Upper lobe of right lung (tissue), 1 donor: ENCODE measurements at places on chromosomes 3 and 15. TPM values are rescaled to one million over a fixed set of nuclear protein-coding genes. Genes with fewer than 3 reads are reported as not detected.

GRCh38 chr3:65642883-65643282 is 395.8 kb downstream of the MAGI1 start:
- no peak overlapping the region for H3K27ac ChIP-seq
- no peak for DNase-seq
- H3K4me3 ChIP-seq = no peak overlapping the region
- H3K4me1 ChIP-seq = no peaks in the 10 kb centered on the region

Gene SLC9C1
- not detected for total RNA-seq

Gene ACOX2
- total RNA-seq = 20.1 TPM

DNA sequence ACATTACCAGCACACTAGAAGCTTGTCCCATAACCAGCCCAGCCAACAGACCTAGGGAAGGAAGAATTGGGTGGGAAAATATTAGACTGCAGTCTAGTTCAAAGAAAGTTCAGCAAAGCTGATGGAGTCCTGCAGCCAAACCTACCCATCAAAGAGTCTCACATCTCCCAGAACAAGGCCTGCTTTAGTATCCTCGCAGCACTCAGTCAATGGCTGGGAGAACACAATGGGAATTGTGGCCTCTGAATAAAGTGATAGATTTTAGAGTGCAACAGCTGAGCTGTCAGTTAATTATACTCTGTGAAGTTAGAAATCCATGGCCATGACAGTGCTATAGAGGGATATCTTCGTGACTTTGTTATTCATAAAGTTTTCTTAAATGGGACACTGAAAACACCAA is 207.2 kb upstream of the NAALADL2 start:
- H3K27ac ChIP-seq = no peak overlapping the region
- no peaks in the 10 kb centered on the region for H3K36me3 ChIP-seq
- no peak for DNase-seq
- H3K27me3 ChIP-seq = no peaks in the 10 kb centered on the region

Gene TMEM212
- not detected for total RNA-seq

Gene CCDC9B
- total RNA-seq = 72.5 TPM

- no peak overlapping the region for H3K4me3 ChIP-seq
- H3K4me1 ChIP-seq = no peaks in the 10 kb centered on the region
- no peak overlapping the region for H3K27ac ChIP-seq
- H3K36me3 ChIP-seq = no peaks in the 10 kb centered on the region
- DNase-seq = no peak
Observed at GRCh38 chr15:25501828-25502446, 63.1 kb upstream of the UBE3A start.

GRCh38 chr3:188230962-188231361 is 77.0 kb downstream of the LPP start:
- H3K27me3 ChIP-seq = no peaks in the 10 kb centered on the region
- H3K27ac ChIP-seq = no peak overlapping the region

DNA sequence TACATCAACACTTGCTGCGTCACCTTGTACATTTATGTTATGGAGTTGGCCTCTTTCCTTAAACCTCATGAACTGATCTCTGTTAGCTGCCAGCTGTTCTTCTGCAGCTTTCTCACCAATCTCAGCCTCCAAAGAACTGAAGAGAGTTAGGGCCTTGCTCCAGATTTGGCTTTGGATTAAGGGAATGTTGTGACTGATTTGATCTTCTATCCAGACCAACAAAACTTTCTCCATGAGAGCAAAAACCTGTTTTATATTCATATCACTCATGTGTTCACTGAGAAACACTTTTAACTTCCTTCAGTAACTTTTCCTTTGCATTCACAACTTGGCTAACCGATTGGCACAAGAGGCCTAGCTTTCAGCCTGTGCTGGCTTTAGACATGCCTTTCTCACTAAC is 1156.0 kb upstream of the CADM2 start:
- H3K4me1 ChIP-seq = no peaks in the 10 kb centered on the region
- H3K27me3 ChIP-seq = no peaks in the 10 kb centered on the region

Gene TRIM42
- not detected for total RNA-seq

- H3K27me3 ChIP-seq = no peaks in the 10 kb centered on the region
- peak overlapping the region; percentile 99 for H3K27ac ChIP-seq
- H3K4me3 ChIP-seq = peak overlapping the region; percentile 94
- DNase-seq = no peak
Observed at GRCh38 chr15:59688423-59688781, 718 bp downstream of the BNIP2 start.

DNA sequence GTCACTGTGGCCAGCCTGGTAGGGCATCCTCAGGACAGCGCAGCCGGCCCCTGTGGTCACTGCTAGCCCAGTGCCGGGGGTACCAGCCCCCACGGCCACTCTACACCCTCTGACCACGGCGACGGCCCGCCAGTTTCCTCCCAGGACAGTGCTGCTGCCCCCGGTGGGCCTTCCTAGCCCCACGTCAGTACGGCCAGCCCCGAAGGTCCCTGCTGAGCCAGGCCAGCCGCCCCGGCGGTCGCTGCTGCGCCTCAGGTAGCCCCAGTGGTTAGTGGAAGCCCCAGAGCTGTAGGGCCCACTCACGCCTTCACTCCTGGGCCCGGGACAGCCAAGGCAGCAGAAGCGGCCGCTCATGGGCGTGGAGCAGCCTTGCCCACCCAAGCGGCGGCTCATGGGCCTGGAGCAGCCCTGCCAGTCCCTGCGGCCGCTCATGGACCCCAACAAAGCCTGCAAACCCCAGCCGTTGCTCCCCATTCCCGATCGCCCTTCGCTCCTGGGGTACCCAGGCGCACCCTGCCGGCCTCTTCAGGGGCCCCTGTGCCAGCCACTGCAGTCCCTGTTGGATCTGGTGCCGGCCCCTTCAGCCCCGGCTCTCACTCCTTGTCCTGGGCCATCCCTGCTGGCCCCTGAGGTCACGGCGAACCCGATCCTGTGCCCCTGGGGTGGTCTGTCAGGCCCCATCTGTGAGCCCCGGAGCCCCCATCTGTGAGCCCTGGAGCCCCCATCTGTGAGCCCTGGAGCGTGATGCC is 9.5 kb upstream of the ROPN1B start:
- peak; percentile 57 for DNase-seq
- no peaks in the 10 kb centered on the region for H3K4me1 ChIP-seq
- no peak overlapping the region for H3K4me3 ChIP-seq
- no peak overlapping the region for H3K27ac ChIP-seq
- peaks cover 39% of the 10 kb centered on the region for H3K27me3 ChIP-seq
- no peaks in the 10 kb centered on the region for H3K36me3 ChIP-seq

- H3K4me3 ChIP-seq = no peak overlapping the region
- no peaks in the 10 kb centered on the region for H3K36me3 ChIP-seq
- H3K4me1 ChIP-seq = no peaks in the 10 kb centered on the region
- no peak for DNase-seq
Observed at GRCh38 chr3:126968391-126969390, 14.2 kb upstream of the PLXNA1 start.

- no peaks in the 10 kb centered on the region for H3K36me3 ChIP-seq
- H3K4me3 ChIP-seq = no peak overlapping the region
- no peak for DNase-seq
- no peaks in the 10 kb centered on the region for H3K4me1 ChIP-seq
Observed at GRCh38 chr3:88235102-88235501, 85.3 kb downstream of the C3orf38 start.

- H3K27ac ChIP-seq = no peak overlapping the region
- DNase-seq = no peak
- no peaks in the 10 kb centered on the region for H3K4me1 ChIP-seq
- H3K4me3 ChIP-seq = no peak overlapping the region
- H3K27me3 ChIP-seq = no peaks in the 10 kb centered on the region
Observed at GRCh38 chr3:87145553-87145952, 81.6 kb upstream of the CHMP2B start.

Gene GOLGA8M
- 3.0 TPM for total RNA-seq

GRCh38 chr3:132038198-132038825 is 3.5 kb upstream of the CPNE4 start:
- no peak overlapping the region for H3K27ac ChIP-seq
- no peaks in the 10 kb centered on the region for H3K36me3 ChIP-seq
- H3K4me1 ChIP-seq = peaks cover 3% of the 10 kb centered on the region

- H3K27me3 ChIP-seq = no peaks in the 10 kb centered on the region
- DNase-seq = no peak
- no peaks in the 10 kb centered on the region for H3K4me1 ChIP-seq
Observed at GRCh38 chr3:61371123-61371522, 119.9 kb upstream of the FHIT start.

DNA sequence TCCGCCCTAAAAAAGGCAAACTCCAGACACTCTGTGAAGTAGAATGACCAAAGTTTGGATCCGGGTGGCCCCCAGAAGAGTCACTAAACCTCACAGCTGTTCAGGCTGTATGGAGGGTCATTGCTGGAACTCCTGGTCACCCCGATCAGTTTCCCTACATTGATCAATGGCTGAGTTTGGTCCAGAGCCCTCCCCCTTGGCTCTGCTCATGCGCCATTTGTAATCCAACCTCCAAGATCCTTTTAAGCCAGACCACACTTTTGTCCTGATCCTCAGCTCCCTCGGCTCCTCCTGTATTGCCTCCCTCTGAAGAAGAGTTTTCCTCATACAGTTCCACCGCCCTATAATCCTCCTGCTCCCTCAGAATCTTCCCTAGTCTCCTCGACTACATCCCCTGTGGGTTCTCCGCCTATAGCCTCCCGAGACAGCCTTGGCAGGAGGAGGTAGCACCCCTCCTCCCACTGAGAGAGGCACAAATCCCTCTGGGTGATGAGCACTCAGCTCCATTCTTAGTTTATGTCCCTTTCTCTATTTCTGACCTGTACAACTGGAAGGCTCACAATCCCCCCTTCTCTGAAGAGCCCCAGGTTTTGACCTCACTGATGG is 42.2 kb downstream of the ZBTB11 start:
- H3K4me3 ChIP-seq = no peak overlapping the region
- H3K27me3 ChIP-seq = no peaks in the 10 kb centered on the region
- H3K36me3 ChIP-seq = no peaks in the 10 kb centered on the region
- H3K4me1 ChIP-seq = peaks cover 4% of the 10 kb centered on the region
- no peak overlapping the region for H3K27ac ChIP-seq
- no peak for DNase-seq
